SK-N-MC (cell line): ENCODE measurements at places on chromosomes 13 and 19.

- no peak for DNase-seq
Observed at GRCh38 chr19:821231-821824, 427 bp downstream of the PLPPR3 start.

- no peak for DNase-seq
Observed at GRCh38 chr13:98251708-98252107, 74.6 kb upstream of the RNF113B start.

- DNase-seq: no peak
Observed at GRCh38 chr13:40484101-40484800, 182.2 kb downstream of the FOXO1 start.

GRCh38 chr13:78087966-78088678, 169.5 kb upstream of the EDNRB start:
- DNase-seq: no peak

DNA sequence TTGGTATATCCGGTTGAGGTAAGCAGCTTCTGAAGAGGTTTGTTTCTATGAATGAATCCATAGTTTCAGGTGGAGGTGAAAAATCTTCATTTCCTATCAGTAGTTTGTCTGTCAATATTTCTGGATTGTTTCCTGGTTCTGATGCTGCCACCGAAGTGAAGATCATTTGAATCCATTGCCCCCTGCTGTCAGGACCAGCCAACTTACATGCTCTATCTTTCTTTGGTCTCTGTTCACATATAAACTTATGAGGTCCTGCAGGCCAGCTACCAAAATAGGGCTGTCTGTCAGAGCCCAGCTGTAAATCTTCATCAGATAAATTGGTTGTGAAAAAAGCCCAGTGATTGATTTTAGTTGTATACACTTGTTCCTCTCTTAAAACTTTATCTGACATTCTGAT, 15.2 kb upstream of the N4BP2L1 start:
- no peak for DNase-seq

DNA sequence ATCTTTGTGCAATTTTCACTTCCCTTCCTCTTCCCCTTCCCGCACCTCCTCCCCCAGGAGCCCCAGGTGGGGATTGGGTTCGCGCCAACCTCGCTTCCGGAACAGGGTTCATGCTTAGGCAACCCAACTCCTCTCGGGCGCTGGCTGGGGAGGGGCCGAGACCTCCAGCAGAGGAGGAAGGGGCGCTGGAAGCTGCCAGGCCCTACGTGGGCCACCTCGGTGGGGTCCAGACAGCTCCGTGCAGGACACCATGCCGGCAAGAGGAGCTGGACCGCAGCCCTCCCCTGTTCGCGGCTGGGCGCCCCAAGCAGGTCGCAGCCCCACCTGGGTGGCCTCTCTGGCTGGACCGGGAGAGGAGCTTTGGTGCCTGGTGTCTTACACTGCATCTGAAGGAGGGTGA, 91.1 kb downstream of the SPACA7 start:
- no peak for DNase-seq

GRCh38 chr19:12777217-12778016, 2.1 kb upstream of the HOOK2 start:
- DNase-seq: no peak
